ENCODE measurements at places on chromosomes 2 and 18.
A peak's percentile ranks its signal among the peaks of the same experiment; 100 is the strongest.

DNA sequence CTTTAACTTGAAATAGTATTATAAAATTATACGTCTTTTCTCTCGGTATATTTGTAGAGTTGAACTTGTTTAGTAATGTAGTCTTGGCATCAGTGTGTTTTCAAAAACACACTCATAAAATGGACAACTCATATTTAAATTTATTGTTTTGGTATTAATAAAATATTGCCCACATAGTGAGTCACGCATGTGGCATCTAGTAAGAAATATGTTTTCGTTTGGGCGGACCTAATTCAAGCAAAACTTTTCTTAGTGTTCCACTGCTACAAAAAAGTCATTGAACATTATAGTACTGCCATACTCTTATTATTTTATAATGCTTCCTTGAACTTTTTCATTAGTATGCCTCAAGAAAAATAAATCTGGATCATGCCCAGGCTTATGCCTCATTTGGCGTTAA, 31.1 kb upstream of the FAM237A start:
- no peak for DNase-seq

DNA sequence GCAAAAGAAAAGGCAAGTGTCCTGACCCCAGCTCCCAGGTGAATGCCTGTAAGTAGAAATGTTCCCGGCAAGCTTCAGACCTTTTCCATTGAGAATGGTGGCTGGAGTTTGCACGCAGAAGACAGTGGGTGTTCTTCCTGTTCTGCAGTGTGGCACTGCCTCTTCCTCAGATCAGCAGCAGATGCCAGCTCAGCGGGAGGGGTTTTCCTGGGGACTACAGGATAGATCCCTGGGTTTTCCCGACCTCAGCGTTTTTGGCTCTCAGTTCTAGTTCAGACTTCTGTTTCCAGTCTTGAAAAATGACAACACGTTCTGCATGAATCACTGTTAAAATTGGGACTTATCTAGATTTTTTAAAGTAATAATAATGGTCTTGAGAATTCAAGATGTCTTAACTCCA, 39.2 kb downstream of the GRHL1 start:
- no peak for DNase-seq

DNA sequence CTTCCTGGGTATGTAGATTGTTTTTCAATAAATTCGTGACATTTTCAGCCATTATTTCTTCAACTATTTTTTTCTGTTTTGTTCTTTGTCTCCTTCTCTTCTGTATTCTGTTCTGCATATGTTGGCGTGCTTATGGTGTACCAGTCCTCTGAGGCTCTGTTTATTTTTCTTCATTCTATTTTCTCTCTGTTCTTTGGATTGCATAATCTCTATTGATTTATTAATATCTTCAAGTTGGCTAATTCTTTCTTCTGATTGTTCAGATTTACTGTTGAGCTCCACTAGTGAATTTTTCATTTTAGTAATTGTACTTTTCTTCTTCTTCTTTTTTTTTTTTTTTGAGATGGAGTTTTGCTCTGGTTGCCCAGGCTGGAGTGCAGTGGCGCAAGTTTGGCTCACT, 9.9 kb downstream of the GNLY start:
- DNase-seq = no peak

DNA sequence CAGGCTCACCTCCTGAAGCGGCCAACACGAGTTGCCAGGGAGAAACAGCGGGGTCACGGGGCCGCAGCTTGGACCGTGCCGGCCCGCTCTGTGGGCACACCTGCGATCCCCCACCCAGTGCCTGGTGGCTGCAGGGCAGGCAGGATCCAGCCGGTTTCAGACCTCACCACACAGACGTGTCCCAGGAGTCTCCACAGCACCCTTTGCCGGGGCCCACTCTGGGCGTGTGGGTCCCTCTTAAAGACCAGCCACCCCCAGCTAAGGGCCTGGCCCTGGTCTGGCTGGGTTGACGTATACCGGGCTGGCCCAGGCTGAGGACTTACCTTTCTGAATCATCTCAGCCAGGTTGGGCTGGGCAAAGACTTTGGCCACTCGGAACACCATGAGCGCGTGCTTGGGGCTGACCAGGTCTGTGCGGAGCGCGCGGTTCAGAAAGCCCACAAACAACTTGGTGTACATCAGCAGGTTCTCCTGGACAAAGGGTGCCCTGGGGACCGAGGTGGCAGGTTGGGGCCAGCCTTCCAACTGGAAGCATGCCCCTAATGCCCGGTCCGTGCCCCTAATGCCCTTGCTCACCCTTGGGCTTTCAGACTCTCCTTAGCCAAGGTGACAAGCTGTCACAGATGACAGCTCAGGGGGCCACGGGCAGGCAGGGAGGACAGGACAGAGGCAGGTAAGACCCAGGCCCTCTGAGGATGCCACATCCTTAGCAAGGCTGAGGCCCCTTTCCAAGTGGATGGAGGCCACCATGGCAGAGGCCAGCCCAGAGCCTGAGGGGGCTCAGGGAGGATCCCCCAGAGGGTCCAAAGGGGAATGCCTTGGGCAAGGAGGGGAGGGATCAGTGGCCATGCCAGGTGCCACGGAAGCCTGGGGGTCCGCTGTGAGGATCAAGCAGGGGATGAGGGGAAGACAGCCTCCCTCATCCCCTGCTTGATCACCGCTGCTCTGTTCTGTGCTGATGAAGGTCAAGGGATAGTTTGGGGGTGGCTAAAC, 10.2 kb upstream of the CCDC74B start:
- DNase-seq = no peak

GRCh38 chr2:68506170-68506569, 38.8 kb downstream of the APLF start:
- DNase-seq = no peak

DNA sequence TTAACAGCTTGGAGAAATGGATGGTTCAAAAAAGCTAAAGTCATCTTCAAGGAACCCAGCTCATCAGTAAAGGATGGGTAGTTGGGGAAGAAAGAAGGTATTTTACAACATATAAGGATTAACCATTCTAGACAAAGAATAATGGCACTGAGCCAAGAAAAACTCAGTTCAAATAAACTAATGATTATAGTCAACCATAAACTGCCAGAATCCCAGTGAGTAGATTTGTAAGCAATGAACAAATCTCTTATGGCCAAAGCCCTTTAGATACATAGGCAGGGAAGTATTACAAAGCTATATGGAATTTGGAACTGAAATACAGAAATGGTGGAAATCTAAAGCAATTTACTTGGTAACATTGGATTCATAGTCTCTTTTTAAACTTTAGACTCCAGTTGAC, 92.4 kb upstream of the ZFP36L2 start:
- no peak for DNase-seq

- DNase-seq = no peak
Measured at GRCh38 chr2:166499281-166499680, 5.2 kb upstream of the SCN7A start.

DNA sequence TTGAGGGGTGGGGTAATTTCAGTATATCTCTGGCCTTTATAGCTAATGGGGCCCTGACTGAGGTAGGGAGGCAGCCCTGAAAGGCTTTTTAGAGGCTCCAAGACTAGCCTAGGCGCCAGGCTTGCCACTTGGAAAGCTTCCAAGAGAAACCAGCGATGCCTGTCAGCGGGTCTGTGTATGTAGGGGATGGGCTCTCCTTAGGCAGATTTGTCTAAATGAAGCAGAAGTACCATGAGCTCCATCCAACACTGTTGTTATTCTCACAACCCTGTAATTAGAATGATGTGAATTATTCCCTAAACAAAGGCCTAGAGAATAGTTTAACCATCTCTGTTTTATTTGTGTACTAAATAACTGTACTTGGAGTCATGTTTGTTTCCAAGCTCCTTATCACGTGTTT, 138.1 kb downstream of the B3GNT2 start:
- no peak for DNase-seq

- no peak for DNase-seq
Measured at GRCh38 chr2:179805001-179805400, 56.4 kb downstream of the ZNF385B start.

GRCh38 chr2:223247136-223247535, 195.1 kb downstream of the KCNE4 start:
- peak; percentile 17 for DNase-seq

GRCh38 chr18:7678801-7679200, 111.7 kb downstream of the PTPRM start:
- no peak for DNase-seq

- no peak for DNase-seq
Measured at GRCh38 chr18:9742524-9743131, 34.5 kb downstream of the RAB31 start.

DNA sequence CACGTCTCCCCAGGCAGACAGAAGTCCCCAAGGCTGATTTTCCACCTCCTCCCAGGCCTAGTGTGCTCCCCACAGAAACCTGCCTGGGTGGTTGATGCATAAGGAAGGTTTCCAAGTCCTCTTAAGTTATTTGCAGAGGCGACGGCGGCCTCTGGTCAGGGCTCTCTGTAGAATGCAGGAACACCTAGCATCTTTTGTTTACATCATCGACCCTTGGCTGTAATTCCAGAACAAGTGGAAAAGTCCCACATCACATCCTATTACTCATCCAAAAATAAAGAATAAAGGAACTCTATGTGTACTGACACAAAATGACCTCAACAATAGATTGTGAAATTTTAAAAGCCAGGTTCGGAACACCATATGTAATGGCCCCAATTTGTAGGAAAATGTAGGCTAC, 211.1 kb downstream of the ALPK2 start:
- no peak for DNase-seq

- no peak for DNase-seq
Measured at GRCh38 chr2:24385366-24385765, 25.0 kb upstream of the ITSN2 start.

DNA sequence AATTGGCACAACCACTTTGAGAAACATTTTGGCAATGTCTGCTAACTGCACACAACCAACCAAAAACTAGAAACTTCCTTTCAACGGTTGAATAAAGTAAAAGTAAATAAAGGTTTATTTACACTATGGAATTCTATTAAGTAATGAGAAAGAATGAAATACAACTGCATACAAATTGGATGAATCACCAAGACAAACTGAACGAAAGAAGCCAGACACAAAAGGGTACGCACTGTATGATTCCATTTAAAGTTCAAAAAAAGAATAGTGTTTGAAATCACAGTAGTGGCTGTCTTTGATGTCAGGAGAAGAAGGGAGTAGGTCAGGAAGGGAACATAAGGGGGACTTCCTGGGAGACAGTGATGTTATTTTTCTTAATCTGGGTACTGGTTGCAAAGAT, 46.5 kb upstream of the SULT1C3 start:
- no peak for DNase-seq

GRCh38 chr2:234497594-234498235, 834 bp upstream of the ARL4C start:
- DNase-seq = no peak
